Coronary artery (tissue), 2 donors: ENCODE measurements at places on chromosomes 5 and 9.

GRCh38 chr9:26159575-26160392 is 481.5 kb upstream of the TUSC1 start:
- no peak for DNase-seq

DNA sequence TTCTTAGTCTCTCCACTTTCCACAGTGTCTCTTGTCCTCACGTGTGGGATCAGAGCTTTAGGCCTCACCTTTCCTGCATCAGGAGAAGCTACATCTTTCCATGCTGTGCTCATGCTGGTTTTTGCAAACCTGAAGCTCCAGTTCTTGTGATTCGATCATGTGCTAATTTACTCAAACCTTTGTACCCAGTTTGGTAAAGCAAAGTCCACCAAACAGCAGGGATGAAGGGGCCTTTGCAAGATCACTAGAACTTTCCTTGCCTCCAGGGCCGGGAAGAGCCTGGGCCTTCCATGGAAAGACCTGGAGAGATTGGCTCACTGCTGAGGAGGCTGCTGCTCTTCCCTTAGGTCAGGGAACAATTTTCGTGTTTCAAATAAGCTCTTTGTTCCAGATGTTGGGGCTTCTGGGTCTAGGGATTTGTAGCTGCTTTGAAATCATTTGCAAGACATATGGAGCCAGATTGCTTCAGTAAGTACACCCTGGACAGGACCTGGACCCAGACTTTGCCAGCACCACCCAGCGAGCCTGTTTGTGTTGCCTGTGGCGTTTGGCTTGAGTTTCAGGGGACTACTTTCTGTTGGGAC is 18.7 kb upstream of the SPATA31E1 start:
- no peak for DNase-seq

- DNase-seq, result no peak
These were observed 359.2 kb upstream of the ACTBL2 start for GRCh38 chr5:57841676-57842363.

DNA sequence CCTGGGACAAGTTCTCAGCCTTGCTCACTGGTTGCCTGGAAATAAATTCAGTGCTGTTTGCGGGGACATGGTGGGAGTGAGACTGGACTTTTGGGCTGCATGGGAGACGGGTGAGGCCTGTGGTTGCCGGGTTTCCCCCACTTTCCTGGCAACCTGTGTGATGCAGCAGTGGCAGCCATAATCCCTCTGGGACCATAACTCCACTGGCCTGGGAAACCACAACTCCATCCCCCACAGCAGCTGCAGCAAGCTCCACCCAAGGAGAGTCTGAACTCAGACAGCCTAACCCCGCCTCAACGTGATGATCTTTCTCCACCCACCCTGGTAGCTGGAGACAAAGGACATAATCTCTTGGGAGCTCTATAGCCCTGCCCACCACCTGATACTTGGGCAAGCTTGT is 349.9 kb downstream of the PIK3R1 start:
- no peak for DNase-seq

GRCh38 chr9:73371801-73372200 is 220.1 kb downstream of the ANXA1 start:
- no peak for DNase-seq
